ENCODE measurements at places on chromosomes 2 and 18. TPM values are rescaled to one million over a fixed set of nuclear protein-coding genes. Genes with fewer than 3 reads are reported as not detected.

DNA sequence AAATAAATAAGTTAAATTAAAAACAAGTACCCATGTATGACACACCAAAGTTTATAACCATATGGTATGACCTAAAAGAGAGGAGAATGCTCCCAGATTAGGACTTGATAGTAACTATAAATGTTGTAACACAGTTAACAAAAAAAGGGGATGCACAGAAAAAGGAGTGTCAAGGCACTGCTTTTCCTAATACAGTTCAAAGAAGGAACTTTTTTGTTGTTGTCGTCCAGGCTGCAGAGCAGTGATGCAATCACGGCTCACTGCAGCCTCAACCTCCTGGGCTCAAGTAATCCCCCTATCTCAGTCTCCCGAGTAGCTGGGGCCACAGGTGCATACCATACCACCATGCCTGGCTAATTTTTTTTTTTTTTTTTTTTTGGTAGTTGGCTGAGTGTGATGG is 2.7 kb downstream of the NARS1 start:
- no peak for DNase-seq

The C2orf80 gene
- total RNA-seq: not detected

DNA sequence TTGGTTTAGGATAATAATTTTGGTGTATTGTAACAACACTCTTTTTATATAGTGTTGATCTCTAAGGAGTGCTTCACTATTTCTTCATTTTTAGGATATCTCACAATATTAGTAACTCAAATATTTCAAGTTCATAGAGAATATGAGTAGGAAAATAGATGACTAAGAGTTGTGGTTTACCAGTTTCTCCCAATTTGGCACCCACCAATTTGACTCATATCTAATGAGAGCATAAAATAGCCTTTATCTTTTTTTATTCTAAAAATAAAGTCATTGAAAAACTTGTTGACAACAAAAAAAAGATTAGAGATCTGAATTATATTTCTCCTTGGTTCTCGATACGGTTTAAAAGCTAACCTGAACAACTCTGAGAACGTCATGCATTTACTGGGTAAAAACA is 204.0 kb downstream of the PARD3B start:
- DNase-seq: no peak

The RAPH1 gene
- 55.1 TPM for total RNA-seq

- DNase-seq: no peak
These were observed 31.4 kb downstream of the FN1 start for GRCh38 chr2:215404348-215405012.

GRCh38 chr2:160372585-160372984 is 121.0 kb downstream of the RBMS1 start:
- no peak for DNase-seq

DNA sequence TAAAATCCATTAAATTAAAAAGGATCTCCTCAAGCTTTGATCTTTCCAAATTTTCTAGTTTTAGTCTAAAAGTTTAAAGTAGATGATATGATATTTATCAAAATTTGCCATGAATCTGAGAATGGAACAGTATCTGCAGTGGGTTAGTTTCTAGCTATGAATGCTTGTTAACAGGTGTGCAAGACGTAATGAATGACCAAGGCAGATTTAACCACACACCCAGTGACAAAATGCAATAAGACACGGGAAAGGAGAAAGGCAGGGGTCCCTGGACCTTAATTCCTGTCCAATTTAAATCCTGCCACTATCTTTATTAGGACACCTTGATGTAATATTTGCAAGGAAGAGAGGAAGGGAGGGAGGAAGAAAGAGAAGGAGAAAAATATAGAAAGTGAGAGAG is 30.5 kb upstream of the PEX13 start:
- DNase-seq: no peak

DNA sequence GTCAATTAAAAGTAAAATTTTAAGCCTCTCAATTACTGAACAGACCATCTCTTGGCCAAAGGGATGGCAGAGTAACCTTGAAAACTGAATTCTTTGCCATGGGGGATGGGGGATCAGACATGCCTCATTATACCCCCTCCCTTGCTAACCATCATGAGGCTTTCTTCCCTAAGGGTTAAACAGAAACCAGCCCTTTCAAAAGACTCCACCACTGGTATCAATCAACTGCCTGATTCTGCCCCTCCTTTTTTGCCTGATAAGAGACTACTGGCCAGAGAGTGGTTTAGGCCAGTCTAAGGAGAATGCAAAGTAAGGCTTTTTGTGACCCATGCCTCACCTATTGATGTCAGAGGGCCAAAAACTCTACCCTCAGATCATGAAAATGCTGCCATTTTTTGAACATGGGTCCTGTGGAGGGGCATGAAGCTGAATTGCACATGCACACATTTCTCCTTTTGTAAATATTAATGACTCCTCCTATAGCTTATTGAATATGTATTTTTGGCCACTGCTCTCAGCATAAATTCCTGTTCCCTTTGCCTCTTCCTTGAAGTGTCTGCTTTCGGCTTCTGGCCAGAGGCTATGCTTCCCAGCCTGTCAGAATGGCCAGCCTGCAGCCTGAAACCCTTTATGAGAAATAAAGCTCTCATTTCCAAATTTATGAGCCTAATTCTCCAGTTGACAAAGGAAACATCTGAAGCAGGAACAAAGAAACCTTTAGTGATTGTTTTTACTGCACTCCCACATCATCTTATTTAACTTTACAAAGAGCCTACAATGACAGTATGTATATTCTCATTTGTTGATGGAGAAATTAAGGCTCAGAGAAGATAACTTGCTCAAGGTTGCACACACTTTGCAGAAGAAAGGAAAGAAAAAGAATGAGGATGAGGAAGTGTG is 270.7 kb upstream of the CELF4 start:
- DNase-seq: no peak

The IL37 gene
- total RNA-seq: 1.5 TPM

DNA sequence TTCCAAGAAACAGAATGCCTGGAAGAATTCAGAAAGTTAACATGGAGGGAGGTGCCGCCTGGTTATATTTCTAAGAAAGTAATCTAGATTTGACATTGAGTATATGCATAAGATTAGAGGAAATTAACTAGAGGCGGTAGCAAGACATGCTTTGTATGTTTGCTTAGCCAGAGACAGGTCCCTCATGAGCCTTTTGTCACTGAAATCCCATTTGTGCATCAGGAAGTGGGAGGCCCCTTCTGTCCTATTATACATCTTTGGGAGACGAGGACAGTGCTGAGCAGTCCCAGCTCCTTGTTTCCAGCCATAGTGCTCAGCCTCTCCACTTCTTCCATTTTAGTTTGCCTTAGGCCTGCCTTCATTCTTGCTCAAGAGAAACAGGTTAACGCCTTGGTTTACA is 115.4 kb upstream of the LHCGR start:
- DNase-seq: no peak

- DNase-seq: no peak
These were observed 258.0 kb downstream of the CDH20 start for GRCh38 chr18:61591253-61591652.

The KCTD18 gene
- 16.2 TPM for total RNA-seq
